ENCODE measurements at places on chromosomes 13 and 19.
A peak's percentile ranks its signal among the peaks of the same experiment; 100 is the strongest.

- no peak for DNase-seq
Observed at GRCh38 chr13:80577285-80577684, 236.4 kb upstream of the SPRY2 start.

DNA sequence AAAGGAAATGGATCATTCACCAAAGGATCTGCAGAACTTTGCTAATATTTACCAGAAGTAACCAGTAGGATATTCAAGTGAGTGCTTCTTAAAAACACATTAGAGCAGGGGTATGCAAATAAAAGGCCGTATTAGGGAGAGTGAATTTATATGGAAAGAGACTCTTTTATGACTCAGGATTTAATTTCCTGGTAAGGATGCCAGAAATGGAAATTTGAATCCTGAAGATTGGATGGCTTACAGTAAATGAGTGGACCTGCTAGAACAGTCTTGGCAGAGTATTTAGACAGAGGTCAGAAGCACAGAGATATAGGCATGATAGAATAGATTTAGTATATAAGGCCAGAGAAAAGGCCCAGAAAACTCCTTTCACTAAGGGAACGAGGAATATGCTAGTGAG, 201.6 kb downstream of the SLITRK5 start:
- DNase-seq = no peak

GRCh38 chr19:3095441-3096191, 1.5 kb downstream of the GNA11 start:
- no peak for DNase-seq

- DNase-seq = no peak
Observed at GRCh38 chr13:46516599-46517338, 36.2 kb upstream of the LRCH1 start.

DNA sequence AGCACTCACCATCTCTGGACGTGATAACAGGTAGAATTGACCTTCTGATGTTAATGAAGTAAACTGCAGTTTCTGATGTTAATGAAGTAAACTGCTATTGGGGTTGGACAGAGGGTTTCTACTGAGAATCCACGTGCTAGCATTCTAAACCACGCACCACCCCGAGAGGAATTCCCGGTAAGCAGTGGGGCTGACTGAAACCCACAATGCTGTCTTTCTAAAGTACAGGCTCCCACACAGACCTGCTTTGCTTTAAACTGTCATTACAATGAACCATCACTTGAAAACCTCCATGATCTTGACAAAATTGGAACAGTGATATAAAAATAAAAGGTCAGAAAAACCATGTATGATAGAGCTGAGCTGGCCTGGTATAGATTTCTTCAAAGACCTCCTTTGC, 559.0 kb downstream of the FGF9 start:
- DNase-seq = no peak

GRCh38 chr13:50248516-50249143, 233.4 kb downstream of the KCNRG start:
- DNase-seq = no peak

- DNase-seq = no peak
Observed at GRCh38 chr13:73859841-73860240, 274.4 kb downstream of the KLF12 start.

DNA sequence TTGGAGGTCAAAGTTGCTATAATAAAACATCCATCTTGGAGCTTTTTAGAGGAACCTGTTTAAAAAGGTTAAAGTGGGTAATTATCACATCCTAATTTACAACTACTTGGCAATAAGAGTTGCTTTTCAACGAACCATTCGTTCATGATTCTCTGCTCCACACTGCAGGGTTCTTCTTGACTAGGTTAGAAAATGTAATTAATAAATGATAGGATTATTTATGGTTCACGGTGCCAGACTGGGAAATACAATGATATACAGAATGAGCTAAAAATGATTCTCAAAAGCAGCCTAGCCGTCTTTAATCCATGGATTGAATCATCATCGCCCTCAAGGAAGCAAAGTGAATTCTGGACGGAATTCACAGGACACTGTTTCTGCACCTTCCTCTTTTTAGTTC, 291.2 kb downstream of the TEX29 start:
- DNase-seq = no peak

GRCh38 chr19:35458731-35459391, 10.8 kb downstream of the FFAR2 start:
- no peak for DNase-seq

DNA sequence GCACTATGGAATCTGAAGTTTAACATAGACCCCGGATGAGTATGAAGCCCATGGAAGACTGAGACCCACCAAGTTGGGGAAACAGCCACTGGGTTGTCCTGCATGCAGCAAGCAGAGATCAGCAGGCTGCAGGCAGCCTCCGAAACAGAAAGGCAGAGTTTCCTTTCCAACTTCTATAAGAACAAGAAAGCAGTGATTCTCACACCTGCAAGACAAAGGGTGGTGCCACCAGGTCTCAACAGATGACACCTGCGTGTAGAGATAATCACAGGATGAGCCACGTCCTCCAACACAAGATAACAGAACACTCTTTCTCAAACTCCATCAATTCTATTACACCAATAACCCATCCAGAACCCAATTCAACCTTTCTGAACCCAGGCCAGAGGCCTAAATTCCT, 457.9 kb downstream of the FOXO1 start:
- no peak for DNase-seq

DNA sequence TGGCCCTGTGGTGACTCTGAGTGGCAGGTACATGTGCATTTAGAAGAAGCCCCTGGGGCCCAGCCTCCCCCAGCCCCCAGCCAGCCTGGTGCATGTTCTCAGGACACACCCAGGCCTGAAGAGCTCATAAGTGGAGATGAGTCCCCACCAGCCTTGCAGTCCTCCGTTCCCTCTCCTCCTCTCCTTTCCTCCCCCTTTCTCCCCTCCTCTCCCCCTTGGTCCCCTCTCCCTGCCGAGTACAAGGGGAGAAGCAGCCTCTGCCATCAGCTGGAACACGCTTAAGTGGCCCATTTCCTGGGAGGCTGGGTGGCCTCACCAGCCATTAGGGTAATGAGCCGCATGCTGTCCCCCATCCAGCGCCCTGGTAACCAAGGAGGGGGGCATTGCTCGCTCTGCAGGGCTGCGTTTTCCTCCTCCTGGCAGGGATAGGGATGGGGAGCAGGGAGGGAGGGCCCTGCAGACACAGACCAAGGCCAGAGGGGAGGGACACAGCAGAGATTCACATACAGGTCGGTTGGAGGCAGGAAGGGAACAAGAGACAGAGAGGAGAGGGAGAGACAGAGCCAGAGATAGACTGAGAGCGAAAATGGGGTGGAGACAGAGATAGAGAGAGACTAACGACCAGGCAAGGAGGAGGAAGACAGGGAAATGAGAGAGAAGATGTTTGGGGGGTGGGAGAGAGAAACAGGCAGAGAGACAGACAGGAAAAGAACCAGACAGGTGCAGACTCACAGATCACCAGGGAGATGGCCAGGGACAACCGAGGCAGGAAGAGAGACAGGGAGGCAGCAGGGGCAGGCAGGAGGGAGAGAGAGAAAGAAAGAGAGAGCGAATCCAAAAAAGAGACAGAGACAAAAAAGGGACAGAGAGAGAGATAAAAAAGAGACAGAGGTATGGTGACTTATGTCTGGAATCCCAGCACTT, 19.3 kb upstream of the DPP9 start:
- no peak for DNase-seq

- no peak for DNase-seq
Observed at GRCh38 chr19:51417107-51417809, at the start of gene SIGLEC10. TSS of gene SIGLEC10 (minus strand) at chr19:51417642. CDS start at chr19:51417581, 61 bp downstream.

DNA sequence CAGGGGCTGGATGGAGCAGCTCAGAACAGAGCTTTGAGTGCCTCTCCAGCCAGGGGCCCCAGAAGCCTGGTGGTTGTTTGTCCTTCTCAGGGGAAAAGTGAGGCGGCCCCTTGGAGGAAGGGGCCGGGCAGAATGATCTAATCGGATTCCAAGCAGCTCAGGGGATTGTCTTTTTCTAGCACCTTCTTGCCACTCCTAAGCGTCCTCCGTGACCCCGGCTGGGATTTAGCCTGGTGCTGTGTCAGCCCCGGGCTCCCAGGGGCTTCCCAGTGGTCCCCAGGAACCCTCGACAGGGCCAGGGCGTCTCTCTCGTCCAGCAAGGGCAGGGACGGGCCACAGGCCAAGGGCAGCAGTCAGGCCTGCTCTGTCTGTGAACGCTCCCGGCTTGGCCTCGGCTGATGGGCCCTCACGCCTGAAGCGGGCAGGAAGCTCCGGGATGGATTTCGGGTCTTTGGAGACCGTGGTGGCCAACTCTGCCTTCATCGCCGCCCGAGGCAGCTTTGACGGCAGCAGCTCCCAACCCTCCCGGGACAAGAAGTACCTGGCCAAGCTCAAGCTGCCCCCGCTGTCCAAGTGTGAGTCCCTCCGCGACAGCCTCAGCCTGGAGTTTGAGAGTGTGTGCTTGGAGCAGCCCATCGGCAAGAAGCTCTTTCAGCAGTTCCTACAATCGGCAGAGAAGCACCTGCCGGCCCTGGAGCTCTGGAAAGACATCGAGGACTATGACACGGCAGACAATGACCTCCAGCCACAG, at the start of gene GRK1:
GRK1 (plus strand) TSS at position 269 of the 751 bp plus-strand sequence; CDS start at position 437, 168 bp downstream.
- DNase-seq = no peak

GRCh38 chr13:21616880-21617279, 12.9 kb upstream of the MICU2 start:
- DNase-seq = no peak

GRCh38 chr19:13707915-13708314, 56.4 kb upstream of the MRI1 start:
- no peak for DNase-seq

- no peak for DNase-seq
Observed at GRCh38 chr19:56765137-56765536, 75.4 kb downstream of the PEG3 start.

GRCh38 chr13:78241278-78241919, 322.8 kb upstream of the EDNRB start:
- peak; percentile 0 for DNase-seq

GRCh38 chr19:47097396-47098201, 16.0 kb downstream of the ZC3H4 start:
- DNase-seq = no peak

DNA sequence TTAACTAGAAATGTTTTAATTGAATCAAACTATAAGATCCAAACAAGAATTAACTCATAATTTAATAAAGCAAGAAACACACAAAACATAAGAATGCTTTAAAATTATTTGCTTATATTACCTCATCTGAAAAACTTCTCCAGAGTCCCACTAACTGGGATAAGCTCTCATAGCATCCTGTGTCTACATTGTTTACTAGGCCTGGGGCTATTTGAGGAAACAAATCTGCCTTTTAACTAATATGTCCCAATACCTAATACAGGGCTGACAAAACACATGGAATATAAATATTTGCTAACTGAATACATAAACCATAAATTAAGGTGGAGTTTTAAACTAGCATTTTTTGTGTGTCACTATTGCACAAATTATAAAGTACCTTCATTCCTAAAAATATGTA, 1399.8 kb upstream of the SLC10A2 start:
- no peak for DNase-seq

- DNase-seq = no peak
Observed at GRCh38 chr13:26342898-26343297, 89.0 kb downstream of the CDK8 start.

DNA sequence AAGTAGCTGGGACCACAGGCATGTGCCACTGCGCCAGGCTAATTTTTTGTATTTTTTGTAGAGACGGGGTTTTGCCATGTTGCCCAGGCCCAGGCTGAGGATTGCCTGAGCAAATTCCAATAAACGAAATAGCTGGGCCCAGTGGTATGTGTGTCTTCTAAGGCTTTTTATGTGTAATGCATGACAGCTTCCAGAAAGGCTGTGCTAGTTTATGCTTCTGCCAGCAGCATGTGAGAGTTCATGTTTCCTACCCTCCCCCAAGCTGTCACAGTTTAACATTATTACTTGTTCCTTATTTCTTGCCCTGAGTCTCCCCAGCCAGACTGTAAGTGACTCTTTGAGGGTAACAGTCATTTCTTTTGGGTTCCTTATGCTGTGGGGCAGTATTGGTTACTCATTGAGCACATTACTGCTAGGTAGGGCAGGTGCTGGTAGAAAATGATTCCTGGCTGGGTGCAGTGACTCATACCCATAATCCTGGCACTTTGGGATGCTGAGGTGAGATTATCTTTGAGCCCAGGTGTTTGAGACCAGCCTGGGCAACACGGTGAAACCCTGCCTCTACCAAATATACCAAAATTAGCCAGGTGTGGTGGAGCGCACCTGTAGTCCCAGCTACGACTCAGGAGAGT, 13.6 kb downstream of the GPATCH1 start:
- DNase-seq = no peak
